ENCODE measurements at places on chromosomes 5 and 9.

DNA sequence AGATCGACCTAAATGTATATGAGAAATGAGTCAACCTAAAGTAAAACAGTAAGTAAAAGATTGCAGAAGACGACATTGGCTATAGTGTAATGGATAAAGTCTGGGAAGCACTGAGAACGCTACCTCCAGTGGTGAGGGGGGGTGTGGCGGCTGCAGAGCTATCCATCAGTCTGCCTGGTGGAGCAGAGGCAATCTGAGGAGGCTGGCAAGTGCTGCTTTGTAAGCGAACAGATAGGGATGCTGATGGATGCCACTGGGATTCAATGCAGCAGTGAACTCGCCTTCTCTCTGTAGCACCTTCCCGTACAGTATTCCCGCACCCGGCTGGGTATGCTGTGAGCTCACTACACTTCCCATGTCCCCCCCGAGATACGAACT is 261.5 kb downstream of the NSG2 start:
- DNase-seq = no peak

DNA sequence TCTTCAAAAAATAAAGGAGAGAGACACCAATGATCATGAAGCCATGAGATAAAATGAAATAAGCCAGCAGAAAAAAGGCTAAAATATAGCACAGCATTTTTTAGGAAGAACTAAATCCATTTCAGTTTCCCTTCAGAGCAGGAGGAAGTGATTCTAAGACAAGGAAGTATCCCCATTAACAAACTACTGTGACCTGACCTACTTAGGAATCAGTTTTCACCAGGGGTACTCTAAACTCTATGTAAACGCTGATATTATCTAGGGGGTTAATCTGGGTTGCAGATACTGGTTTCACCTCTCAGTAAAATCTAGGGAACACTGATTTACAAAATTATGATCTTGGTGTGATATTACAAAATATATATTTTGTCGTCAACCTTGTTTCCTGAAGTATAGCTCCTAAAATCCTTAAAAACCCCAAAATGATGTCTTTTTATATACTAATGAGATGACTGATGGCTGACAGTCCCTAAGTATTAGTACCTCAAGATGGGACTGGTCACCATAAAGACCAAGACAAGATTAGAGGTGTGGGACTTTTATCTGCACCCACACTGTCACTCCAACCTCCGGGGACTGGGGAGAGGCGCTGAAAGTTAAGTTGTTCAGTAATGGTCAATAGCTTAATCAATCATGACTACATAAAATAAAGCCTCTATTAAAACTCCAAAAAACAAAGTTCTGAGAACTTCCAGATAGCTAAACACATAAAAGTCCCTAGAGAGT is 2.9 kb upstream of the FNBP1 start:
- no peak for DNase-seq

DNA sequence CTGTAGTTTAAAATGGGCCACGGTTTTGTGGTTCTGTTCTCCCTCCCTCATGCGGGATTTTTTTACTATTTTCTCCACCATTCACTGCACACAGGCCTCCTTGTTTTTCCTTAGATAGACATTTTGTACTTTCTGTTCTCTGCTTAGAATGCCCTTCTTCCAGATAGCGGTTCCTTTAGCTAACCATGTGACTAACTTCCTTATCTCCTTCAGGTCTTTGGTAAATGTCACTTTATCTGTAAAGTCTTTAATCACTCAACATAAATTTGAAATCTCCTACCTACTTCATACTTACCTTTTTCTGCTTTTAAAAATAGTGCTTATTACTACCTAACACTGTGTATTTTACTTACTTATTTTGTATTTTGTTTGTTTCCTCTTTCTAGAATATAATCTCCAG is 15.0 kb downstream of the FER start:
- DNase-seq = no peak

- no peak for DNase-seq
These were observed 284.9 kb downstream of the TMEM38B start for GRCh38 chr9:105979290-105979689.

GRCh38 chr5:95817430-95817829 is 5.1 kb downstream of the GLRX start:
- DNase-seq = no peak
